OCI-LY7 (cell line): ENCODE measurements at places on chromosomes 16 and 17.
A peak's percentile ranks its signal among the peaks of the same experiment; 100 is the strongest.

DNA sequence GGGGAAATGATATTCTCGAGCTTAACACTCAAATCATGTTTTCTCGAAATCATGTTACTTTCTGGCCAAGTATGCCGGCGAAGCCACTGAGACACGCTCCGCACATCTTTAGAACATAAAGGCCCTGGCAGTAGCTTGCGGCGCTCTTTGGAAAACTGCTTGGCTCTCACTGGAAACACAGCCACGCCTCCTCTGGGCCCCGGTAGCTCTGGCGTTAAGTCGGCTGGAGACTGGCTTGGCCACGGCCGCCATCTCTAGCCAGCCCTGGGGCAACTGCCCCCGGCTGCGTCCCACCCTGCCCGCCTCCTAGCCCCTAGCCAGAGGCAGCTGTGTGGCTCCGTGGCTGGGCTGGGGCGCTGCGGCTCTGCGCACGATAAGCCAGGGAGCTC lies 9.2 kb upstream of the BAIAP2 start:
- DNase-seq, result no peak

DNA sequence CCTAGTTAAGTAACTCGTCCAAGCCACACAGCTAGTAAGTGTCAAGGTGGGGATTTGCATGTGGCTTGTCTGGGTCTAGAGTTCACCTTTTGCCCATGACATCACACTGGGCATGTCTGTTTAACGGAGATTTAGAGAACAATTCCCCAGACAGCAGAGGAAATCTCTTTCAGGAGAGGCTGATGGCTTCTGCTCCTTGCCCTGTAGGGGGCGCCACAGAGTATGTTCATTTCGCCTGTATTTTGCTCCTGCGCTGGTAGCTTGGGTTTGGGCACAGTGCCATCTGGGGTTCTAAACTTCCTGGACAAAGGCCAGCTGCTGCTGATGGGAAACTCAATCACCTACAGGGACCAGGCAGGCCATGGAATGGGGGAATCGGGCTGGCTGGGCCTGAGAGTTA lies 20.4 kb downstream of the OTOA start:
- DNase-seq, result peak; percentile 32

- DNase-seq, result no peak
These were observed 73.5 kb upstream of the CBX4 start for GRCh38 chr17:79912552-79913330.

GRCh38 chr17:42337442-42337841 lies 49.1 kb downstream of the STAT5A start:
- no peak for DNase-seq

GRCh38 chr16:22813223-22813947 lies 577 bp upstream of the HS3ST2 start:
- DNase-seq, result no peak

- DNase-seq, result no peak
These were observed 210.0 kb downstream of the MAP2K4 start for GRCh38 chr17:12230481-12231354.

DNA sequence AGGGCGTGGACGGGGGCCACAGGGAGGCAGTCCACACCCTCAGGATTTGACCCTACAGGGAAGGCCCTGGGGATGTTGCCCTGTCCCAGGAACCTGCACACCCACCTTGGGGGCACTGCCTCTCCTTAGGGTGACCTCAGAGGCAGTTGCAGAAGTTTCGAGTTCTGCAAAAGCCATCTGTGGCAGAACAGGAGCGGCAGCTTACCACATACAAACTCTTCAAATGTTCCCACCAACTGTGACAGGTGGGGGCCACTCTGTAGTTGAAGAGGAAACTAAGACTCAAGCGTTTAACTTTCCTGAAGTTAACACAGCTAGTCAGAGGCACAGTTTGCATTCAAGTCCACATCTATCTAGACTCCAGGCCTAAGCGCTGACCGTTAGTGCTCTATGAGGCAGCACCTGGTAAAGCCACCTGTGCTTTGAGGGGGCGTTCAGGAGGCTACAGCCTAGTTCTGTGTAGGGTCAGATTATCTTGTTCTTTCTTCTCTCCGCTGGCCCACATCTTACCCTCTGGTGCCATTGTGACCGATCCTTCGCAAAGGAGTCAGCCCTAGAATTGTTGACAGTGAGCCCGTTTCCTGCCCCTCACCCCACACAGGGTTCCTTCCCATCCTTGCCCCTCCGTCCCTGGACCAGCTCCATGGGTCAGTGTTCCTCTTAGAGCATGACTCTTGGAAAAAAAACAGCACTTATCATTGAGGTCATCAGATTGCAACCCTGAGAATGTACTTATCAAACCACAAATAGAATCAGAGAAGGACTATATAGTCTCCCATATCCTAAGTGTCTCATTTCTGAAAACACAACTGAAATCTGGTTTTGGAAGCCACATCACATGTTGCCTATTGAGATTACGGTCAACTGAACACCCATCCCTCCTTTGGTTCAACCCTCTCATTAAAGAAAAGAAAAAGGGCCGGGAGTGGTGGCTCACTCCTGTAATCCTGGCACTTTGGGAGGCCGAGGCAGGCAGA lies 45.4 kb downstream of the CDH1 start:
- peak; percentile 60 for DNase-seq

DNA sequence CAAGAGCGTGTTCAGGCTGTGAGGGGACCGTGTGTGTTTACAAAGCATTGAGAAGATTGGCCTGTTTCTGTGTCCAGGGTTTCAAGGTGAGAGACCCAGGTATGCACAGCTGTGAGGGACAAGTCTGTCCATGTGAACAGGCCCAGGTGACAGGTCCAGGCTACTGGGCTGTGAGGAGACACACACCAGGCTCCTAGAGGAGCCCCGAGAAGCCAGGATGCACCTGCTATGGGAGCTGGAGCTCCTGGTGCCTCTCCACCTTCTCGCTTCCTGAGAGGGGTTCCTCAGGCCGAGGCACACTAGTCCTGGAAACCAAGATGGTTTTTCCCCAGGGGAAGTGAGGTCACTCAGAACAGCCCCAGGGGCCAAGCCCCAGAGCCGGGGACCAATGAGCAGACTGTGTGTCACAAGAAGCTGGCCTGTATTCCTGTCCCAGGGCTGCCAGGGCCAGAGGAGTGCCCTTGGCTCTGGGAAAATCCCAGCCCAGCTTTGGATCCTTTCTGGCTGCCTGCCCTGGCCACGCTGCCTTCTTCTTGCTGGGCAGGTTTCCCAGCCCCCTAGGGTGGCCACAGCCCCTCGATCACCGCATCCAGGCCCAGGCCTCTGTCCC lies 153.4 kb upstream of the PLCG2 start:
- DNase-seq, result no peak

DNA sequence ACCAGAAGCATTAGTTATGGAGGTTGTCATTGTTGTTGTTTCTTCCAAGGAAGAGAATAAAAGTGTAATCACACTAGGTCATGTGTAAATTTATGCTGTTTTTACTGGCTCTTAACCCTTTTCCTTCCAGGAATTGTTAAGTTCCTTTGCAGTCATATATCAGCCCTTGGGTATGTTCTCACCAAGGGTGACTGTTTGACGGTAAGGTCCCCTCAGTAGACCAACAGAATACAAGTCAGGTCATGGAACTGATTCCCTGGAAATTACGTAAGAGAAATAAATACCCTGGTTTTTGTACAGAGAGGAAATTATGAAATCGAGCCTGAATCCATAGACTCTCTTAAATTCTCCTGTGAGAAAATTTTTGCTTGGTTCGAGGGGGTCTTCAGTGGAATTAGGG lies 11.2 kb upstream of the KCNJ2 start:
- no peak for DNase-seq

DNA sequence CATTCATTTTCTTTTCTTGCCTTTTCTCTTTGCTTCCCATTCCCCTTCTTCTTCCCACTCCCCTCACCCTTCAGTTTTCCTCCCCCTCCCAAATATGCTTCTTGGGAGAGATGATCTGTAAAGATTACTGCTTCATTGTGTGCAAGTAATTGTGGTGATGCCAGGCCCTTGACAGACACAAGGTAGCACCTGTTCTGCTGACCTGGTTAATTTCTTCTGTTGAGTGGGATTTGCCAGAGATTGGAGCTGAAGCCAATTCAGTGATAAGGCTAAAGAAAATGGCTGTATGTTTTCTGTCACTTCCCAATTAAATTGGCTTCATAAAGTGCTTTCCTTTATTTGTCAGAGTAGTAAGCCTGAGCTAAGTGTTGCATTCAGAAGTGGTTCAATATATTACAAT lies 44.5 kb downstream of the AATF start:
- DNase-seq, result no peak

- DNase-seq, result no peak
These were observed 3.8 kb downstream of the ADAMTS18 start for GRCh38 chr16:77430787-77431585.

DNA sequence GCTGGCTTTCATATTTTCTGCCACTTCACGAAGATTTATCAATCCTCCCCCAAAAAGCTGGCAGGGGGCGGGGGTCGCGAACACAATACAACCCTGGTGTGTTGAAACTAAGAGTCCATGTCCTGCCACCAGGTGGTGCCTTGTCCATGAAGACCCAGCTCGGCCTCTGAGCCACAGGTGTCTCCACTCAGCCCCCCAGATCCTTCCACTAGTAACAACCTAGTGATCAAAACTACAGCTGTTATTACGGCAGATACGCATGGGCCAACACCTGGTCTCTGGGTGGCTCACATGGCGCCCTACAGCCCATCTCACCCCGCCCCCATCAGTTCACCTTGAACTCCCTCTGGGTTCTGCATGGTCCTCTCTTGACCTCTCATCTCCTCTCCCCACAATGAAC lies 27.7 kb downstream of the USP7 start:
- DNase-seq, result peak; percentile 68

DNA sequence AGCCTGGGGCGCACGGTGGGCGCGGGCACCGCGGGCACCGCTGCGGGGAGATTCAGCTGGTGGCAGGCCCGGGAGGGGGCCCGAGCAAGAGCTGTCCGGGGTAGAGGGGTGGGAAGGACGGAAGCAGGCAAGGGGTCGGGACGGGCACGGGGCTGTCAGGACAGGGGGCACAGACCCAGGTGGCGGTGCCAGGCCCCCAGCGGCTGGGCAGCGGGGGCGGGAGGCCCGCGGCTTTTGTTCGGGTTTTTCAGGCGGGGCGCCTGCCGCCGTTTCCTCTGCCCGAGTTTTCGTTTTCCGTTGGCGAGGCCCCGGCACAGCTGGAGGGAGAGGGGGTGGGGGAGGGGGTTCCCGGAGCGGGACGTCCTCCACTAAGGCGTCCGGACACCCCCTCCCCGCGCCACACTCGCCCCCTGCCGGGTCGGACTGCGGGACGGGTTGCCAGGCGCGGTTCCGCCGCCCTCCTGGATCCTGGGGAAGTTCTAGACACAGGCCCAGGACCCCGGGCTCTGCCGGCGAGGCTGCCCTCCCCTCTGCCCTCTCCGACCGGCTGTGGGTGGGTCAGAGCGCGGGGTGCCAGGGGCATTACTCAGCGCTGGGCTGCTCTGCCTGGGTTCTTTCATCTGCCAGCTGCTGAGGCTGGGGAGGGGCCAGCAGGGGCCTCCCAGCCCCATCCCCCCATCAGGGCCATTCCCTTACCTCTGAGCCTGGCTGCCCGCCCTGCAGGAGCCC lies 543 bp downstream of the ARHGAP23 start:
- peak; percentile 39 for DNase-seq

GRCh38 chr16:86740906-86741799 lies 162.8 kb downstream of the FOXL1 start:
- DNase-seq, result no peak

DNA sequence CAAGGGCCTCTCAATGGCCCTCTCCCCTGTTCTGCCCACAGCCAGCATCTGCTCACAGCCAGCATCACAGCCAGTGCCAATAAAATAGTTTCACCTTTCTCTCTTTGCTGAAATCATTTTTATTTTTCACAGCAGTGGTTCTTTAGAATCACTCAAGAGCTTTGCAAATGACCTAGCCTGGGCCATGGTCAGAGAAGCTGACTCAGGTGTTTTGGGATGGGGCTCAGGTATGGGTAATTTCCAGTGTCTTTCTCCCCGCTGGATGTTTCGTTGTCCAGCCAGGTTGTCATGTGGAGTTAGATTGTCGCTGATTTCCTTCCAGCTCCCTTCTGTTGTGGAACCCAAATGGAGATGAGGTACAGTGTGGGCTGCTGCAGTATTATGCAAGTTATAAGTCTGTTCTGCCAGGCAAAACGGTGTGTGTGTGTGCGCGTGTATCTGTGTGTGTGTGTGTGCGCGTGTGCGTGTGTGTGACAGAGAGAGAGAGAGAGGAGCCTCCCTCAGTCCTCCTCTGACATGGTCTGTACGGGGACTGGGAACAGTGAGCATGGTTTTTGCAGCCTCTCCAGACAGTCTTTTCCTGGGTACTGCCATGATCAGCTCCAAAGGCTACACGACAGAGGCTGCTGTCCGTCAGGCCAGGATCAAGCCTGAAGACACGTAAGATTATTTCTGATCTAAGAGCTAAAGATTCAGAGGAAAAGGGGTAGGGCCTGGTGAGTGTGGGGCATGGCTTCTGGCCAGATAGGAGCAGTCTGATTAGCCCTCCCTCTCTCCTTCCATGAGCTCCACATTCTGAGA lies 1.4 kb upstream of the PMP22 start:
- DNase-seq, result no peak

DNA sequence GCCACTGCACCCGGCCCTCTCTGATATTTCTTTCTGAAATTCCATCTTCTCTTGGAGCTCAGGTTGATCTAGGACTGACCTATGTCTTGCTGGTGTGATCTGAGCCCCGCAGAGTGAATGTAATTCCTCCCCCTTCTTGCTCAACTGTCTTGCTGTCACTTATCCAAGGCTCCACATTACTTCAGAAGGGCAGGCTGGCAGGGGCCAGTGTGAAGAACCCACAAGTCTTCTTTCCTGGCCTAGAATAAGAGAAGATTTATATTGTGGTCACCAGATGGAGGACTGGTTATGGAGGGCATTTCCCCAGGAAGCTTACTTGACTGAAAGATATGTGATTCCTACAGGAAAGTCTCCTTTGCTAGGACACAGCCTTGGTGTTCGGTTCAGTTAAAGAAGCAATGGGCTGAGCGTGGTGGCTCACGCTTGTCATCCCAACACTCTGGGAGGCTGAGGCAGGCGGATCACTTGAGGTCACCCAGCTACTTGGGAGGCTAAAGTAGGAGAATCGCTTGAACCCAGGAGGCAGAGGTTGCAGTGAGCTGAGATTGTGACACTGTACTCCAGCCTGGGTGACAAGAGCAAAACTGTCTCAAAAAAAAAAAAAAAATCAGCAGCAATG lies 13.4 kb downstream of the ITGAL start:
- no peak for DNase-seq

DNA sequence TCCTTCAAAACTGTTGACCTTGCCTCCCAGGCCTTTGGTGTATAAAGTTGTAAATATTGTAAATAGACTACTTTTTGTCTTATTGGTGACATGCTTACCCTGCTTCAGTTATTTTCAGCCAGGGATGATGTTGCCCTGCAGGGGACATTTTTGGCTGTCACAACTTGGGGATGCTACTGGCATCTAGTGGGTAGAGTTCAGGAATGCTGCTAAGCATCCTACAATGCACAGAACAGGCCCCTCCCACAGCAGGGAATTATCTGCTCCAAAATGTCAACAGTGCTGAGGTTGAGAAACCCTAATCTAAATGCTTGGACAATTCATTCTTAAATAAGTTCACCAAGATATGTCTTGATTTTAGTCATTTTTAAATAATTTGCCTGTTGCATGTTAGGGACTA lies 459.8 kb downstream of the PMP22 start:
- DNase-seq, result peak; percentile 14

GRCh38 chr16:30142672-30143346 lies 19.8 kb upstream of the MAPK3 start:
- DNase-seq, result peak; percentile 58

- peak; percentile 32 for DNase-seq
These were observed 3.7 kb upstream of the CDK3 start for GRCh38 chr17:75996665-75997590.

GRCh38 chr17:34886831-34887230 lies 74.4 kb downstream of the CCT6B start:
- DNase-seq, result peak; percentile 2
